Glutamatergic neuron (in vitro differentiated cells): ENCODE measurements at places on chromosomes 4 and X. TPM values are rescaled to one million over a fixed set of nuclear protein-coding genes. Genes with fewer than 3 reads are reported as not detected.
A peak's percentile ranks its signal among the peaks of the same experiment; 100 is the strongest.

DNA sequence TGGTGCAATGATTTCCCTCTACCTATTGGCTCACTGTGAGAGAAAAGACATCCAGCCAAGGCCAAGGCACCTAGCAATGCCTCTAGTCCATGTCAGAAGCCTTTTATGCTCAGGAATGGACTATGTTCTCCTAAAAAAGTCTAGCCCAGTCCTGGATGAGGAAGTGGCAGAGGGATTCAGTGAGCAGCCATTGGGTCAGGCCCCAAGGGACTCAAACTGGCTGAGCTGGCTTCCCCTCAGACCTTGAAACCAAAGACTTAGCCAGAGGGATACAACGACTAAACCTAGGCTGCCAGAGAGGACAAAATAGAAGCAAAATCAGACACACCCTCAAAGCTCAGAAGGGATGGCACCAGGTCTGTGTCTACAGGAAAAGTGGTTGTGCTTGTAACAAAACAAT lies 49.1 kb downstream of the ARHGEF9 start:
- no peak for DNase-seq

The CSAG1 gene
- total RNA-seq = 0.98 TPM

- DNase-seq = no peak
Observed at GRCh38 chr4:148330161-148330560, 112.1 kb downstream of the NR3C2 start.

GRCh38 chr4:144340931-144341330 lies 200.4 kb upstream of the GYPA start:
- DNase-seq = no peak

DNA sequence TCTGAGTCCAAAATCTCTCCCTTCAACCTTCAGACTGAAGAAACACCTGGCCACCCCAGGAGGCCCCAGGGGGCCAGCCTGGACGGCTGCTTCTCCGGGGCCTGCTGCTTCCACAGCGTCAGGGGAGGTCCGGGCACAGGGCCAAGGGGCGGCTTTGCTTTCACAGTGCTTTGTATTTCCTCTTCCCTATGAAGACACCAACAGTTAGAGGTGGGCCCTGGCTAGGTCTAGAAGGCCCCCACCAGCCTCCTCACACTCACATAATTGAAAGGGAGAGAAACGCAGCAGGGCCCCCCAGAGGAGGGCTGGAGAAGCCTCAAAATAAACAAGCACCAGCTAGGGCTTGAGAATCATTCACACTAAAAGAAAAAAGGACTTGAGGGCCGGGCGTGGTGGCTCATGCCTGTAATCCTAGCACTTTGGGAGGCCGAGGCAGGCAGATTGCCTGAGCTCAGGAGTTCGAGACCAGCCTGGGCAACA lies 17.8 kb downstream of the SCD5 start:
- no peak for DNase-seq

DNA sequence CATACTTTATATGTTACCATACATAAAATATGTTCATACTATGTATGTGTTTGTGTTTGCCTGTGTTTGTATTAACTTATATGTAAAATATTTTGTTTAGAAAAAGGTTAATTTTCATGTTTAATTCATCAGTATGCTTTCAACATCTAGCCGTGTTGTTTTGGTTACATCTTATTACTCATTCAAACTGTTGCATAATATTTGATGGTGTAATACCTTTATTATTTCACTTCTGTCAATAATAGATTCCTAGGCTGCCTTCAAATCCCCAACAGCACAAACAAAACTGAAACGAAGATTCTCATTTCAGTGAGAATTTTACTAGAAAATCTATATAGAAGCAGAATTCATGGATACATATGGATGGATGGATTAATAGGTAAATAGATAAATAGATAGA lies 462.3 kb upstream of the ADGRL3 start:
- DNase-seq = no peak

GRCh38 chrX:102902355-102902754 lies 34.7 kb upstream of the RAB40AL start:
- no peak for DNase-seq

The TLL1 gene
- total RNA-seq = 0.15 TPM

- no peak for DNase-seq
Observed at GRCh38 chrX:39910651-39911050, 187.1 kb downstream of the BCOR start.

DNA sequence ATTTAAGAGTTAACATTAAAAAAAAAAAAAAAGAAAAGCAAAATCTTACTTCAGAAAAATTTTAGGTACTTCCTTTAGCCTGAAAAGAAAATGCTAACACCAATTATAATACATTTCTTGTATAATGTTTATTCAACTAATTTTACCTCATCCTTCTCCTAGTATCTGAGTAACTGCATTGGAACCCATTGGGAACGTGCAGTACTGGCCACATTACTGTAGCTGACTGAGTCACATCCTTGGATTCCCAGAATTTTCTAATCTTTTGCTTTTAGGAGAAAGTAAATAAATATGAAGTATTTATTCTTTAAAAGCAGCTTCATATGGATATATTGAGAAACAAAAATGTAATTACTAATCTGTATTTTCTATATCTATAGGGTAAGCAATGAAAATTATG lies 82.6 kb upstream of the SLITRK2 start:
- no peak for DNase-seq

GRCh38 chrX:341541-342101 lies 23.0 kb upstream of the GTPBP6 start:
- DNase-seq = peak; percentile 6

- no peak for DNase-seq
Observed at GRCh38 chr4:176508780-176509331, 189.1 kb downstream of the SPCS3 start.

- DNase-seq = no peak
Observed at GRCh38 chr4:7050481-7051143, 7.4 kb downstream of the TADA2B start.

- DNase-seq = no peak
Observed at GRCh38 chrX:30414144-30414543, 105.0 kb upstream of the NR0B1 start.

GRCh38 chrX:50942471-50942870 lies 31.9 kb downstream of the BMP15 start:
- no peak for DNase-seq

The SGCB gene
- 169 TPM for total RNA-seq

The CFAP299 gene
- total RNA-seq = not detected

The GPR50 gene
- 0.42 TPM for total RNA-seq

- no peak for DNase-seq
Observed at GRCh38 chr4:57040510-57040909, 61.8 kb downstream of the POLR2B start.

DNA sequence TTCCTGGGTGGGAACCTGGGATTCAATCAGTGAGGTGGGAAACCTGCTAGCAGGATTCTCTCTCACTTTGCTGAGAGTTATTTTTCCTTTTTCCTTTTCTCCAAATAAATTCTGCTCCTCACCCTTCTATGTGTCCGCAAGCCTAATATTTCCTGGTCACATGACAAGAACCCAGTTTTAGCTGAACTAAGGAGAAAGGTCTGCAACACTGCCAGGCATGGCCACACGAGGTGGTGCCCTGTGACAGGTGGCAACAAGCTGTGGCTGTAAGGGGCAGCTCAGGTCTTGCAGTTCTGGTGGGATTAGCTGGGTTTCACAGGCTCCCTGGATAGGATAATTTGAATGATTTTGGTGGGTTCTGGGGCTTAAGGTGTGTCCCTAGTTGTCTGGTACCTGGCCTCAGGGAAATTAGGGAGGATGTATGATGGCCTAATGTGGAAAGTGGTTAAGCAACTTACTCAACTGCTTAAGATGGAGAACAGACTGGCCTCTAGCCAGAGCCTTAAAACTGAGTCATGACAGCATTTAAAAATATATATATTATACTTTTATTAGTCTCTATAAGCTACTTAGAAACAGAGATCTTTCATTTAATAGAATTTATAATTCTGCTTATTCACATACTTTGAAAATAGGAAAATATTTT lies 215.0 kb downstream of the IL15 start:
- no peak for DNase-seq

The PGAM4 gene
- total RNA-seq = not detected

GRCh38 chrX:46376246-46376885 lies 168.9 kb downstream of the ZNF674 start:
- DNase-seq = no peak

The IL13RA1 gene
- total RNA-seq = 1.1 TPM

- DNase-seq = no peak
Observed at GRCh38 chr4:161247831-161248230, 916.0 kb downstream of the FSTL5 start.

The ARSJ gene
- total RNA-seq = 0.17 TPM

- no peak for DNase-seq
Observed at GRCh38 chr4:183962419-183962818, 57.3 kb downstream of the STOX2 start.

DNA sequence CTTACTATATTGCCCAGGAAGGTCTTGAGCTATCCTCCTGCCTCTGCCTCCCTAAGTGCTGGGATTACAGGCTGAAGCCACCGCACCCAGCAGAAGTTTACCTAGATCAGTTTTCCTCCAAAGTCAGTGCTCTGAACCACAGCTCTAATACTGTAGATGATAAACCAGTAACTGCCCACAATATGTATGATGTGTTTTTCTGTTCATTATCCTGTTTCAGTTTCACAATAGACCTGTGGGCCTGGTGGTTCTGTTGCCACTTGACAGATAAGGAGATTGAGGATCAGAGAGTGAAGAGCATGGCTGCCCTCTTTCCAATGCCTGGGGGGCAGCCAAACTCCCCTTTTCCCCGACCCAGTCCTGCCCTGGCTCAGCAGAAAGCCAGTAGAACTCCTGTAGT lies 87.0 kb downstream of the EFNB1 start:
- DNase-seq = no peak

The PAGE4 gene
- not detected for total RNA-seq

DNA sequence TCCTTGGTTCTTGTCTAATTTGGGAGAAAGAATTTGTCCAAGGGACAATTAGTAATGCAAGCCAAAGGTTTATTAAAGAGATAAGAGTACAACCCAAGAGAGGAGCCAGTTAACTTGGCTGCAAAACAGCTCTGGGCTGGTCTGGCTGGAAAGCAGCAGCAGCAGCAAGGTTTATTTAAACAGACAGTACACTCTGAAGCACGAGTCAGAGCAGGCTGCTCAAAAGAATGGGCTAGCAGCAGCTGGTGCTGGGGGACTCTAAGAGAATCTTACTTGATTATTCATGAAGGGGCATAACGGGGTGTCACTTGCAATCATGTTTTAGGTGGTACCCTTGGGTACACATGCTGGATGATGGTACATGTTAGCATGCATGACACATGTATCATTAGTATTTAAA lies 17.1 kb upstream of the CT47C1 start:
- DNase-seq = no peak

DNA sequence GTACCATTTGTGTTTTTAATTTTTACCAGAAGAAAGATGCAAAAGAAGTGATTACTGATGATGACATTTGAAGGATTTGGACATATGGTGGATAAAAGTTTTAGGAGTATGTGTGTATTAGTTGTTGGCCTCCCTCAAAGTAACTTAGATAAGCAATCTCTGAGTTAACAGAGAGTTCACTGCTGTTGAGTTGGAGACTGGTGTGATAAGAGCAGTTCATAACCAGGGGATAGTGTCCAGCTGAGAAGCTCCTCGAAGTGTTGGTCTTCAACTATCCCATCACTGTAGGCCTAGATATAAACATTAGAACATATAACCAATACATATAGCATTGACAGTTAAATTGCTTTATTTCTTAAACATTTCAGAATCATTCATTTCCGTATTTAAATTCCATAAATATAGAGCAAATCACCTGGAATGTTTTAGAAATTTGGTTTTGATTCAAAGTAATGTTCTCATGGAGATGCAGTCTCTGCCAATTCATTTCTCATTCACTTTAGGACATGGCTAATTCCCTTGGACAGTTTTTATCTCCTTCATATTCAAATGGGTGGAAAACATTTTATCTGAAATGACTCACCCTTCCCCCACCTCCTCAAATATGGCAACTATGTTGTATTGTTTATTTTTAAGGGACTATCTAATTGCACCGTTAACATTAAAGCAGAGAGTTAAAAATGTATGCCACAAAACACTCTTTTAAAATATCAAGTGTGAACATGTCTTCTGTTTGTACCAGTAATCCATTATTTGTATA lies 136.8 kb upstream of the SLC4A4 start:
- DNase-seq = no peak

GRCh38 chr4:80017125-80017854 lies 55.7 kb downstream of the ANTXR2 start:
- DNase-seq = no peak

DNA sequence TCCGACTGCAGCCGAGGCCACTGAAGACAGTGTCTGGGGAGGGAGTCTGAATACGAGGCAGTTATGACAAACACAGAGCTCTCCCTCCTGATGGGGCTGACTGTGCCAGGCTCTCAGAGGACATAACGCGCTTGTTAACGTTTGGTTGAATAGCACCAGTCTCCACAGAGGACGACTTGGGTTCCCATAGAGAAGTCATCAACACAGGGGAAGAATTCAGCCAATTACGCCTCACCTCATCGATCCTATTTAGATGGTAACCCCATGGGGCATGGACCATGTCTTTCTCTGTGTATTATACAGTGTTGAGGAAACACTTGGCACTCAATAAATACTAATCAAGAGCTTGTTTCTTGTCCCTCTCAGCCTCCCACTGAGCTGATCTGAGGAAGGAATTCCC lies 642.6 kb upstream of the LCORL start:
- no peak for DNase-seq

- DNase-seq = no peak
Observed at GRCh38 chrX:109831326-109831985, 98.4 kb upstream of the ACSL4 start.

The PRICKLE3 gene
- 1.6 TPM for total RNA-seq

The MAP9 gene
- total RNA-seq = 8.1 TPM

- no peak for DNase-seq
Observed at GRCh38 chr4:103400405-103400804, 202.3 kb upstream of the CENPE start.

The KDM5C gene
- 124 TPM for total RNA-seq

The FSTL5 gene
- 9.2 TPM for total RNA-seq

The GAGE1 gene
- not detected for total RNA-seq

- no peak for DNase-seq
Observed at GRCh38 chr4:5142726-5143125, 91.4 kb downstream of the STK32B start.

- no peak for DNase-seq
Observed at GRCh38 chr4:152684007-152684406, 4.2 kb upstream of the TMEM154 start.

The EIF2S3 gene
- 134 TPM for total RNA-seq

- no peak for DNase-seq
Observed at GRCh38 chr4:140754918-140755773, 1.0 kb downstream of the TBC1D9 start.

The ARR3 gene
- total RNA-seq = not detected

The PABPC1L2A gene
- total RNA-seq = 1.5 TPM

- DNase-seq = no peak
Observed at GRCh38 chr4:78557841-78558240, 6.3 kb downstream of the ANXA3 start.

- DNase-seq = no peak
Observed at GRCh38 chr4:126727461-126727860, 905.3 kb upstream of the INTU start.
